ENCODE measurements at places on chromosomes 7 and 10.
A peak's percentile ranks its signal among the peaks of the same experiment; 100 is the strongest.

DNA sequence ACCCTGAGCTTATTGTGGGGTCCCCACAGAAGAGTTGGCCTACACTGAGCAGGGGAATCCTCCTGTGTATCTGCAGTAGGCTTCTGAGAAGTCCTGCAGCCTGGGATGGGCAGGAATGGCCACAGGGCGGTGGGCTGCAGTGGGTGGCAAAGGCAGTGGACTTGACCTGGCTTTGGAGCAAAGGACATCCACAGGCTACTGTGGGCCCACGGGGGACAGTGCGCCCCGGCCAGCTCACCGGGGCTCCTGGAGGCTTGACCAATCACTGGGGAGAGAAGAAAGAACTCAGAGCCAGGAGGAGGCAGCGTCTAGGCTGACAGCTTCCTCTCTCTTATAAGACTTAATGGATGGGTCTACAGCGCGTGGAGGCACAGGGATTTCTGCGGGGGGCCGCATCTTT, 488.8 kb upstream of the MGMT start:
- DNase-seq = no peak

DNA sequence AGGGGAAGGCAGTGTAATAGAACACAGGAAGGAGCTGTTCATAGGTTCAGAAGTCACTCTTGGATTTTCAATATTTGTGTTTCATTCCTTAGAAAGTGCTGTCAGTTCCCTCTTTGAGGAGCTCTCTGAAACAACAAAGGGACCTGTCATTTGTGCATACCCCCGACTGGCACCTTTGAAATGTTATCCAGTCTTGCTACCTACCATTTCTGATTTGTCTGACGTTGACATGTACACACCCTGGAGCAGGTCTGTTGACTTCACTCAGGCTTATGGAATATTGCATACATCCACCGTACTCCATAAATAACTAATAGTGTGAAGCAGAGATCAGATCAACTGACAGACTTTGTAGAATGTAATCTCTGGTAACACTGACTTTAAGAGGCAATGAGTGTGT, 189.8 kb downstream of the DPP6 start:
- no peak for DNase-seq

GRCh38 chr7:1043552-1044188, 676 bp upstream of the GPR146 start:
- DNase-seq = no peak

DNA sequence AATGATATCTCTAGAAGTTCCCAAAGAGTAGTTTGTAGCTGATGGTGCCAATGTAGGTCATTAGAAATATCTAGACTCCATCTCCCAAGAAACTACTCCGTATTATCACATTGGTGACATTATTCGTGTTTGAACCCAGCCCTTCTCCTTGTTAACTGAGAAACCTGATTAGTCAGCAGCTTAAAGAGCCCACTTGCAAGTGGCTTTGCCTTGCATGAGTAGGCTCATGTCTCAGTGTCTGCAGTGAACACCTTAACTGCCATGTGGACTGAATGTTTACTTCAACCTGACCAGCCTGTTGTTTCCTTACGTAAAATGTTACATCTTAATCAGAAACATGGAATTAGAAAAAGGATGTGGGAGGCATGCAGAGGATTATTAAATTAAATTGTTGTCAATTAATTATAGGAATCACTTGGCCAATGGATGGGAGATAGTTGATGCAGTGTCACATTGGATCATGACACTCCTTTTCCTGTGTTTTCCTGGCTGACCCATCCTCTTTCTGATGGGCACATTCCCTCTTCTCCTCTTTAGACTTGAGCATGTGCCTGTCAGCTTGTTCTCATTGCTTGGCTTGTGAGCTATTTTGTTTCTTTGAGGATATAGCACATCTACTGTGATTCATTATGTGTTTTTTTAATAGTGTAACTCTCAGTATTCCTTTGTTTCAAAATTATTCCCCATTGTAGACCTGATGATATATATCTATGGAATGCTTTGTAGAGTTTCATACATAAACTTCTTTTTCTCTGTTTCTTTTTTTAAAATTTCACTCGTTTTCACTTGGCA, 18.0 kb downstream of the STARD3NL start:
- no peak for DNase-seq

DNA sequence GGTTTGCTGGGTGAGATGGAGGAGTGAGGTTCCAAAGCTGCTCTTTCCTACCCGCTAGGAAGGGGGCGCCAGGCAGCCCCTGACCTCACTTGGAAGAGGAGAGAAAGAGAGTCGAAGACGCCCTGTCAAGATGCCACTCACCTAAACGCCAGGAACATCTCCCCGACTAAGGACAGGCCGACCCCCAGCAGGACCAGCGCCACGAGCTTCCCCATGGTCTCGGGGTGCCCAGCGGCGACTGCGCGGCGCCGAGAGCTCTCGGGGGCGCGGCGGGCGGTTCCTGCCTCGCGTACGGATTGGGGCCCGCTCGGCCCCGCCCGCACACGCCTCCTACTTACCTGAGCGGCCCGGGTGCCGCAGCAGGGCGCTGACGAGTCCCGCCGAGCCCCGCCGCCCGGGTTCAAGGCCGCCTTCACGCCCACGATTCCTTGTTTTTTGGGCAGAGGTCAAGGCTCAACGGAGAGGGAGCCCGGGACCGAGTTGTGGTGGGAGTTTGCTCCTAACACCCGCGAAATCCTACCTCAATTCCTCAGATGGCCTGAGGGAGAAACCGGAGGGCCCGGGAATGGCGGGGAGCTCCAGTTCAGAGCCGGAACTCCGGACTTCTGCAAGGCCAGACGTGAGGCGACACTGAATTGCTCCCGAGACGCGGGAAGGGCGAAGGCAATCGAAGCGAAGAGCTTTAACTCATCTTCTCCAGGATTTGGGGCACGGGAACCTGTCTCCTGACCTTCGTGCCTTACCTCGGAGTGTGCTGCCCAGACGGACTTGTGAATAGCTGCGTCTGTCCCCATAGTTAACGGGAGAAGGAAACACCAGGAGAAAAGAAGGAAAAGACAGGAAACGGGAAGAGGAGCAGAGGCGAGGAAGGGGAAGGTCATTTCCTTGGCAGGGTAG, at the start of gene PON3:
Gene PON3 (minus strand): TSS at position 240 of the 897 bp plus-strand sequence. CDS start 25 bp downstream, at position 215.
- DNase-seq = no peak

GRCh38 chr10:929960-930624, 1.4 kb downstream of the LARP4B start:
- DNase-seq = no peak

DNA sequence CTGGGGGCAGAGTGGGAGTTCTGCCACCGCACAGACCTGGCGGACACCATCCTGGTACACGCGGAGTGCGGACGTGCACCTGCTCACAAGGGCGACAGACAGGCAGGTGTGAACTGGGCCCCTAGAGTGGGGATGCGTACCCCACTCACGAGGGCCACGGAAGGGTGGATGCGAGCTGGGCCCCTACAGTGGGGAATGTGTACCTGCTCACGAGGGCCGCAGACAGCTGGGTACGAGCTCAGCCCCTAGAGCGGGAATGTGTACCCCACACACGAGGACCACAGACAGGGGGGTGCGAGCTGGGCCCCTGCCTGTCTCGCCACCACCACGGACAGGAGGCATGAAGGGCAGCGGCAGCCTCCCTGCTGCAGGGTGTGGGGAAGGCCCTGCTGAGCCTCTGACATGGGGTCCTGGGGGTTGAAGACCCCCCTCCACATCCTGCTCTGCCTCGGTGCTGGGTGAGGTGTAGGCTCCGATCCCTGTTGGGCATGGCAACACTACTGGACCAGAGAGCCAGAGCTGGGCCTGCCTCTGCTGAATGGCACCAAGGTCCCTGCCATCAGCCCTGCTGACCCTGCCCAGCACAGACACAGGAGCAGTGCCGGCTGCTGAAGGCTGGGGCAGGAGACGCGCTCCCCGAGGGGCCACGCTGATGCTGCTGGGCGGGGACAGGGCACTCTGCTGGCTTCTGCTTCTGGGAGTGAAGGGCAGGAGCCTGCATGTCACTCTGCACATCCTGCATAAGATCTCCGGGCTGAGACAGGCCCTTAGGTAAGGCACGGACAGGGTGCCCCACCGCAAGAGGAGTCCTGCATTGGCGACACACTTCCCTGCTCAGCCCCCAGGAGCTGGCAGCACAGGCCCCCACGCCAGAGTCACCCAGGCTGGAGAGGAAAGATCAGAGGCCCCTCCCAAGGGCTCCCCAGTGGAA, 259.2 kb downstream of the MAD1L1 start:
- no peak for DNase-seq

GRCh38 chr10:102408131-102408727, 10.4 kb downstream of the PSD start:
- DNase-seq = no peak

- no peak for DNase-seq
Observed at GRCh38 chr7:25303281-25304181, 75.2 kb upstream of the NPVF start.

DNA sequence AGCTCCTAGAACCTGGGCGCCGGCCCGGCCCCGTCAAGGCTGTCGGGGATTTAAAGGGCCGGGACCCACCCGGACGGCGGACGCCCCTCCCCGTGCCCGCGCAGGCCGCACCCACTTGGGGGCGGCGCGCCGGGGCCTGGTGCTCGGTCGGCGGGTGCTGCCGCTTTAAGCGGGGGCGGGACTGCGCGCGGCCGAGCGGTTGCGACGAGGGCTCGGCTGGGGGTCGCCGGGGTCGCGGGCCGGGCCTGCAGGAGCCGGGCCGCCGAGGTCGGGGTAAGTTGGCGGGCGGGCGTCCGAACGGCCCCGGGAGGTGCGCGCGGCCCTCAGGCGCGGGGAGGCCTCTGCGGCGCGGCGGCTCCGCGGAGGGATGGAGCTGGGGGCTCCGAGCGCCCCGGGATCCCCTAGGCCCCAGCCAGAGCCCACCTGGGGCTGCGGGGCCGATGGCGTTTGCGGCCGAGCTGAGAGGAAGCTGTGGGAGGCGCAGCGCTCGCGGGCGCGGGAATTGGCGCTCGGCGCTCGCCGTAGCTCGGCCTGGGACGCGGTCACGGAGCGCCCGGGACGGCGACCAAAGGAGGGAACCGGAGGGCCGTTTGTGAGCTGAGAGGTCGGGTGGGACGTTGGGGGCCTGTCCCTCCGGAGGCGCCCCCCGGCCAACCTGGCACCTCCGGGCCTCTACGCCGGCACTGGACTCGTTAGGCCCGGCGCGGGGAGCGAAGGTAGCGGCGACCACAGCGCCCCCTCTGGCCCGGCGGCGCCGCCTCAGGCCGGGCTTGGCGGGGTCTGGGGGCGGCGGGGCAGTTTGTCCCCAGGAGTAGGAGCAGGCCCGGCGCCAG, at the start of gene TRRAP:
Gene TRRAP (plus strand): TSS at position 168 of the 833 bp plus-strand sequence. CDS start 2,619 bp downstream, outside the sequence.
- peak; percentile 73 for DNase-seq

GRCh38 chr7:34675749-34676374, 17.8 kb downstream of the NPSR1 start:
- DNase-seq = peak; percentile 2

DNA sequence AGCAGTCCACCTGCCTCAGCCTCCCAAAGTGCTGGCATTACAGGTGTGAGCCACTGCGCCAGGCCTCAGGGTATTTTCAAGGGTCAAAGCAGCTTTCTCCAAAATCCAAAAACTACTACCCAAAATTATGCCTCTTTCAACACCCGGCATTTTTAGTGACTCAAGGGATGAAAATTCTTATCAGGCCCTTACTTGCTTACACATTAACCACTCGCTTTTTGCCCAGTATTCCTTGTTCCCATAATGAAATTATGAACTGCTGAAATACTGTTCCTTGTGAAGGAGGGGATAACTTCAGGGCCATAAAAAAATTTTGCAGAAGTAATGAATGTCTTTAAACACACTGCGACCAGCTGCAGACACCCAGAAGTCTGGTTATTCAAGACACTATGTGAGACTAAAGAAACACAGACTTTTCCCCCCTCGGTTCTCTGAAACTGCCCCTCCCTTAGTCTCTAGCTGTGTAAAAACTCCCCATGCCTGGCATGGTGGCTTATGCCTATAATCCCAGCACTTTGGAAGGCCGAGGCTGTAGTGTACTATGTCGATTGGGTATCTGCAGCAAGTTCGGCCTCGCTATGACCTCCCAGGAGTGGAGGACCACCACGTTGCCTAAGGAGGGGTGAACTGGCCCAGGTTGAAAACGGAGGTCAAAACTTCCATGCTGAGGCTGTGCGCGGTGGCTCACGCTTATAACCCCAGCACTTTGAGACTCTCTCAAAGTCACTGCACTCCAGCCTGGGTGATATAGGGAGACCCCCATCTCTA, 12.0 kb downstream of the FXYD4 start:
- DNase-seq = no peak

- DNase-seq = no peak
Observed at GRCh38 chr7:105156731-105157130, 142.7 kb downstream of the KMT2E start.

- DNase-seq = no peak
Observed at GRCh38 chr7:39183796-39184195, 206.1 kb downstream of the POU6F2 start.

- DNase-seq = peak; percentile 9
Observed at GRCh38 chr7:101390901-101391301, 28.2 kb downstream of the COL26A1 start.

DNA sequence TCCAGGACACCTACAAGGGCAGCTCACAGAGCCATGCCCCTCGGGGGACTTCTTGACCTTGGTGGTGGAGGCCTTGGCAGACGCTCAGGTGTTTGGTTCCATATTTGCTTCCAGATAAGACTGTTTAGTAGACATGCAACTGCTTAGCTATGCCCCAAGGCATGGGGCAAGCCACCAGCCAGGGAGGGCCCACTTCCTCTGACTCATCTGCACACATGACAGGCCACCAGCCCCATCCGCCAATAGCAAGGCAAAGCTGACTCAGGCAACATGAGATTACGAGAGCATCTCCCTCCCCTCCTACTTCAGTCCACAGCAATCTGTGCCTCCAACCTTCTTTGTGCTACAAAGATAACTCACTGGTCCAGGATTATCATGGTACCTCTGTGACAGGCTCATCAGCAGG, 54.9 kb downstream of the KCNMA1 start:
- DNase-seq = no peak

GRCh38 chr7:12607134-12607533, 36.6 kb downstream of the SCIN start:
- no peak for DNase-seq

DNA sequence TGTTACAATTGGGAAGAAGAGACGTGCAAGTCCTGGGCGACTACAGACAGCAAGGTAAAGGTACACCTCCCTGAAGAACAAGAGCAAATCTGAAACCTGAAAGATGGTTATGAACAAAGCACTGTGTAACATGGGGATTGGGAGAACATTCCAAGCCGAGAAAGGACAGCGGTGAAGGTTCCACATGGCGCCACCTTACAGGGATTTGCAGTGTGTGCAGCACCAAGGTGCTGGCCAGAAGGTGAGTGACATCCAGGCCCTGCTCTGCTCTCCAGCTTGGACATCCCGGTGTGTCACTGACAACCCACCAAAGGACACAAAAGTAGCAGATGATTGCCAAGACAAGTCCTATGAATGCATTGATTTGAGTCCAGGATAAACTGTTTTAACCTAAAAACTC, 88.2 kb upstream of the MKX start:
- DNase-seq = no peak

- DNase-seq = no peak
Observed at GRCh38 chr10:11670381-11670780, 58.9 kb upstream of the USP6NL start.

- DNase-seq = no peak
Observed at GRCh38 chr10:74863551-74863950, 37.2 kb downstream of the KAT6B start.

Measured in stimulated activated CD4-positive, alpha-beta T cell treated with anti-CD3 and anti-CD28 coated beads, TNF-alpha, amount 100 ng/mL, for 48 hours (primary cell).